ENCODE measurements at places on chromosomes 13 and 19.

GRCh38 chr13:106883976-106884375 is 316.0 kb upstream of the ARGLU1 start:
- DNase-seq, result no peak

- no peak for DNase-seq
Measured at GRCh38 chr13:74922963-74923362, 559.0 kb downstream of the TBC1D4 start.

DNA sequence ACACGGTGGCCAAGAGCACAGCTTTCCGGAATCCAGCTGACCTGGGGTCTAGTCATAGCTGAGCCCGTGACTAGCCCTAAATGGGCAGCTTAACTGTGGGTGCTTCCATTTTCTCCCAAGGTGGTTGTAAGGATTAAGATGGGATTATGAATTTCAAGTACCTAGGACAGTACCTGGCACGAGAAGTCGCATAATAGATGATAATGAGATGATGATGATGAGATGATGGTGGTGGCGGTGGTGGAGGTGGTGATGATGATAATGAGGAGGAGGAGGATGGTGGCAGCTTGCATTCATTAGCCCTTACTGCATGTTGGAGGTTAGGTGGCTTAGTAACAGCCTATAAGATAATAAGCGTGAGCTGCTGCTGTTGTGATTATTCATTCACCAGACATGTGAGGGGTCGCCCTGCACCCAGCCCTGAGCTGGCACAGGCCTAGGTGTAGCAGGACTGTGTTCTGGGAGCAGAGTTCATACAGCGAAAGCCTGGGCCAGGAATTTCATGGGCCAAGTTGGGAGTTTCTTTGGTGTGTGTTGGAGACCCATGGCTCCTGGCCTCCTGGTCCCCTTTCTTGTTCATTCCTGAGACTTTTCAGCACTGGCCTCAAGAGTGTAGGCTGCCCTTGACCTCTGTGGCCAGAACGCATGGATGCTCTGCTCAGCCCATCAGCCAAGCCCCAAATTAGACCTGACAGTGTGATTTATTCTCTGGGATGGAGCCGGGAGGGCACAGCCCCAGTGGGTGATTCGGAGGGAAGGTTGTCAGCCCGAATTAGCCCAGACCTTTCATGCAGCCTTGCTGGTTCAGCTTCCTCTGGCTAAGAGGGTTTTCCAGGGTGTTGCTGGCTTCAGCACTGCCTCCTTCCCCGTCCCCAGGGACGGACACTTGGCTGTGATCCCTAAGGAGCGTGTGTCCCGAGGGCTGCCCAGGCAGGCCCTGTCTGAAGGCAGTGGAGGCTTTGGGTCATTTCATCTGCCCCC is 128.8 kb downstream of the SIPA1L3 start:
- no peak for DNase-seq

DNA sequence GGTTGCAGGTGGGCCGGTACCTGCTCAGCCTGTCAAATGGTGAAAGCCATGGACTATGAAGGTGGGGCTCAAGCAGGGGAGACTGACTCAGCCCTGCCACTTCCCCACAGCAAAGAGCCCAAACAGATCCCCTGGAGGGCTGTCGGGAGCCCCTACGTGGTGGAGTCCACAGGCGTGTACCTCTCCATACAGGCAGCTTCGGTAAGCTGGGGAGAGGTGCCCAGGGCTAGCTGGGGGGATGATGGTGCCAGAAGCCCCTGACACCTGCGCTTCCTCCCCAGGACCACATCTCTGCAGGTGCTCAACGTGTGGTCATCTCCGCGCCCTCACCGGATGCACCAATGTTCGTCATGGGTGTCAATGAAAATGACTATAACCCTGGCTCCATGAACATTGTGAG is 3.2 kb upstream of the TMEM147 start:
- no peak for DNase-seq

Data from Kasumi-1 (cell line).